Spinal cord (tissue), 10 donors: ENCODE measurements at places on chromosomes 11 and 22. TPM values are rescaled to one million over a fixed set of nuclear protein-coding genes. Genes with fewer than 3 reads are reported as not detected.

OSM gene
- 0.62 TPM for polyA plus RNA-seq

OR8G5 gene
- polyA plus RNA-seq = not detected

LYVE1 gene
- 12.5 TPM for polyA plus RNA-seq

CLDN5 gene
- polyA plus RNA-seq = 98.9 TPM

IL18 gene
- polyA plus RNA-seq = 3.3 TPM

APOBEC3B gene
- 2.3 TPM for polyA plus RNA-seq

NXPE4 gene
- polyA plus RNA-seq = 0.12 TPM

RFPL2 gene
- polyA plus RNA-seq = 6.6 TPM

OR4D6 gene
- not detected for polyA plus RNA-seq

GNAZ gene
- 71.6 TPM for polyA plus RNA-seq

MOGAT2 gene
- 0.12 TPM for polyA plus RNA-seq

LINC01488 gene
- not detected for polyA plus RNA-seq

C11orf16 gene
- polyA plus RNA-seq = 1.1 TPM

OR52M1 gene
- polyA plus RNA-seq = not detected

SEPTIN3 gene
- 398 TPM for polyA plus RNA-seq

MMP7 gene
- polyA plus RNA-seq = not detected

CHEK1 gene
- polyA plus RNA-seq = 8.5 TPM

TMEM123 gene
- polyA plus RNA-seq = 125 TPM

GPHA2 gene
- not detected for polyA plus RNA-seq

UPK2 gene
- polyA plus RNA-seq = 3.3 TPM

TRIM21 gene
- polyA plus RNA-seq = 6.9 TPM

HBD gene
- polyA plus RNA-seq = not detected

OSBPL5 gene
- polyA plus RNA-seq = 54.0 TPM

OR10G4 gene
- polyA plus RNA-seq = not detected

P2RX6 gene
- polyA plus RNA-seq = 3.7 TPM

CCDC116 gene
- 0.63 TPM for polyA plus RNA-seq

LDHAL6A gene
- polyA plus RNA-seq = 1.6 TPM

ZP1 gene
- not detected for polyA plus RNA-seq

APOL5 gene
- not detected for polyA plus RNA-seq

APOA4 gene
- polyA plus RNA-seq = not detected

ST14 gene
- polyA plus RNA-seq = 2.8 TPM

WT1 gene
- polyA plus RNA-seq = 2.2 TPM

CABP4 gene
- polyA plus RNA-seq = 0.67 TPM

ANGPTL5 gene
- 0.86 TPM for polyA plus RNA-seq

ARL14EP gene
- polyA plus RNA-seq = 52.4 TPM

GRM5 gene
- polyA plus RNA-seq = 39.7 TPM

LARGE2 gene
- polyA plus RNA-seq = 0.19 TPM

SFI1 gene
- polyA plus RNA-seq = 59.6 TPM

SCO2 gene
- 7.3 TPM for polyA plus RNA-seq

PLCB3 gene
- polyA plus RNA-seq = 14.0 TPM

FAM111A gene
- polyA plus RNA-seq = 27.4 TPM

KRTAP5-8 gene
- 0.22 TPM for polyA plus RNA-seq

HSD17B12 gene
- 87.9 TPM for polyA plus RNA-seq

OR4C12 gene
- polyA plus RNA-seq = not detected

OR8D4 gene
- not detected for polyA plus RNA-seq

SLC22A8 gene
- polyA plus RNA-seq = 0.46 TPM
